ENCODE measurements at places on chromosomes 6 and 20.

GRCh38 chr6:74114428-74114827 lies 418.4 kb downstream of the CD109 start:
- DNase-seq = no peak

- peak; percentile 96 for DNase-seq
These were observed 94.0 kb downstream of the SHLD1 start for GRCh38 chr20:5844063-5844681.

GRCh38 chr20:9475456-9475855 lies 38.9 kb upstream of the LAMP5 start:
- DNase-seq = no peak

- DNase-seq = peak; percentile 88
These were observed 11.2 kb downstream of the TLDC2 start for GRCh38 chr20:36886859-36887751.

GRCh38 chr6:11908436-11909105 lies 103.5 kb upstream of the HIVEP1 start:
- DNase-seq = no peak

DNA sequence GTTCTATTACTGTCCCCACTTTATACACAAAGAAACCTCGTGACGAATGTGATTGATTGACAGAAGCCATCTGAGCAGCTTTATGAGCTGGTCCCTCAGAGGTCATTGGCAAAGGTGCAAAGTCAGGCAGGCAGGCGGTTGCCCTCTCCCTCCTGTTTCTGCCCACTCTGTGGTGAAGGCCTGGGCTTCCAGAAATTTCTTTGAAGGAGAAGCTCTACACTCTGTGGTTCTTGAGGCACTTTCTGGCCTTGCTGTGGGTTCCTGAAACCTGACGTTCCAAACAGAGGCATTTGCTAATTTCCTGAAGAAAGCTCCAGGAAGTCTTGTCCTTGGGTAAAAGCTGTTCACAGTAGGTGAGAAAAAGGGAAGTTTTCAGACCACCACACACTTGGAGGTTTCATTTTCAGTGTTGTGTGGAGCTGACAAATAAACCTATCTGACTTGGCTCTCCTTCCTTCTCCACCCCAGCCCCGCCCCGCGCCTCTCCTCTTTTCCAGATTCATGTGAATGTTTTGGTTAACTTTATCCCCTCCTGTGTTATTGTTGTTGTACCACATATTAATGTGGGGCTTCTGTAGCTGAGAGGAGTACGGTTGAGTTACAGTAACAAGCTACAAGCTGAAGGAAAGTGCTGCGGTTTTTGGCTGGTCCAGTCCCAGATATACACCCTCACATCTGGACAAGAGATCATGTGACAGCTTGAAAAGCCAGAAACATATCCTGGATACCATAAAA lies 274.1 kb downstream of the CLIC5 start:
- DNase-seq = no peak
